Sigmoid colon (tissue), 7 donors: ENCODE measurements at places on chromosomes 12 and 14.

GRCh38 chr12:68137335-68137830, 22.2 kb downstream of the IFNG start:
- DNase-seq, result no peak

DNA sequence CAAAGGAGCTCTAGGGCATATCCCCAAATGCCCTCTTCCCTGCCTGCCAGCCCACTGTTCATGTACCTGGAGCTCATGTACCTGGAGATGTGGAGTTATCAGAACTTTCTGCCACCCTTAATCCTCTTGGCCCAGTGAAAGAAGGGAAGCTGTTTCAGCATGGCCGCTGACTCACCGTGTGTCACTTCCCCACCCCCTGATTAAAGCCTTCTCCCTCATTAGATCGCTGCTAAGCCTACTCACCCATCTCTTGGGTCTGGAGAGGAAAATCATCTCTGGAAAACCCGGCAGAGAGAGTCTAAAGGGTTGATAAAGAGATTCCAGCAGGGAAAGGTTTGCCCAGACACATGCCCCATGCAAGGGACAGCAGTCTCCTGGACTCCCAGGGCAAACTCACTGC, 4.5 kb upstream of the LTBP2 start:
- no peak for DNase-seq

GRCh38 chr12:104712477-104712876, 245.6 kb downstream of the SLC41A2 start:
- no peak for DNase-seq

DNA sequence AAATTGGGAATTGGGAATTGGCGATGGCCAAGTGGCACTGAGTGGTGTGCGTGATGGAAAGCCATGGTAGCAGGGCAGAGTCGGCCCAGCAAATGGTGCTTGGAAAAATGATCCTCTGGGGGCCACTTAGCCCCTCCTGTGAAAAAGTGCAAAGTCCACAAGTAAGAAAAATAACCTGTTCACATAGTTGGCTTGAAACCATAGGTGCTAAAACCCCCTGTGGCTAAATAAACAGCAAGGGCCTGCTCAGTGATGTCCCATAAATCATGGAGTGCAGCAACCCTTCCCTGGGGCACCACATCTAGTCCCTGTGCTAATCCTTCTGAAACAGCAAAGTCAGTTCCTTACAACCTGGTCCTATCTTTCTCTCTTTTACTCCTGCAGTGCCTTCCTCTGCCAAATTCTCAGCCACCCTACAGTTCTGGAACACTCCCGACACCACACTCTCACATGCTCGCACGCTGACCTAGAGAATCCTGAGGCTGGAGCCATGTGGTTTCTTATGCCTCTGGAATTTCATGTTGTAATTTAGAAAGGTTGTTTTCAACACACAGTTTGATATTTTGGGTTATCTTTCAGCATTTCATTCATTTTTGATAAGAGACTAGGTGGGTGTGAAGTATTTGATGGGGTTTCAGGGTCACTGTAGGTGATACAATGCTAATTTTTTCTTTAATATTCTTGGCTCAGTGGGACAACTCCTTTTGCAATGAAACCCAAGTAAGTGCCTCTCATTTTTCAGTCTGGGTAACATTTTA, 123.6 kb downstream of the SMOC1 start:
- no peak for DNase-seq

GRCh38 chr14:59303216-59303615, 114.7 kb downstream of the DAAM1 start:
- DNase-seq, result no peak

DNA sequence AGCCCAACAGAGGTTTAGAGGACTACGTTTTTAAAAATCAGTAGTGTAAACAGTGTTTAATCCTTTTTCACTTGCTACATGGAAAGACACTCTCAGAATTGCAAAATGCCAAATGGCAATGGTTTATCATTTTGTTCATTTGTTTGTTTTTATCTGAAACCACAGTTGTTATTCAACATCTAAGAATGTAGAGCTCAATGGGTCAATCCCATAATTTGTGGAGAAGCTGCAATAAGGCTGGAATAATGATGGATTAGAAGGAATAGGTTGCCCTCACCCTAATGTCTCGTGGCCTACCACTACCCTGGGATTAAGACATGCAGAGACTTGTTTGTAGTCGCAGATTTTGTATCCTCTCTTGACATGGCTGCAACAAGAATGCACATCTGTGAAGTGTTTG, 115.7 kb downstream of the LLPH start:
- no peak for DNase-seq
